Osteocyte (in vitro differentiated cells): ENCODE measurements at places on chromosomes 12 and 14.

- no peak for DNase-seq
Measured at GRCh38 chr12:116996621-116997020, 85.9 kb downstream of the FBXW8 start.

- no peak for DNase-seq
Measured at GRCh38 chr12:91289906-91290305, 107.3 kb upstream of the DCN start.

DNA sequence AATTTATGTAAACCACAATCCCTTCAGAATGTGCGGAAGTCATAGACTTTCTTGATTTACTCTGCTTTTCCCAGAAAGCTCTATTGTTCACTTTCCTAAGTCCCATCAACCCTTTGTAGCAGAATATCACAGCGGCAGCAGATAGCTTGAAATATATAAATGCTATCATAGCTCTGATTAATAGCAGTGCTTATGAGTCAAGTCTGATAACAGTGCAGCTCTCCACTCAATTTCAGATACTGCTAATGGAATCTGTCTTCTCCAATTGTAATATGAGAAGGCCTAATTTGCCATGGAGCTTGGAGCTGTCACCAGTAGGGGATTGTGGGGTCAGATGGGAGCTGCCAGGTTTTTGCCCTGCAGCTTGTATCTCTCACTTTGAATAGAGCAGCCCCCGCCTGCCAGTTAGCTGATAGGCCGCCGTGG is 10.9 kb downstream of the TMEM260 start:
- DNase-seq, result no peak

GRCh38 chr12:27969624-27970400 is 2.7 kb downstream of the PTHLH start:
- DNase-seq, result peak; percentile 85

- DNase-seq, result no peak
Measured at GRCh38 chr12:72133497-72134055, 138.6 kb upstream of the TRHDE start.

- DNase-seq, result no peak
Measured at GRCh38 chr14:53842938-53843337, 113.7 kb downstream of the BMP4 start.

GRCh38 chr14:50303744-50304471 is 8.1 kb downstream of the L2HGDH start:
- DNase-seq, result no peak
